Right hindlimb (tissue), 1 donor: ENCODE measurements at places on chromosomes 2 and 18.

DNA sequence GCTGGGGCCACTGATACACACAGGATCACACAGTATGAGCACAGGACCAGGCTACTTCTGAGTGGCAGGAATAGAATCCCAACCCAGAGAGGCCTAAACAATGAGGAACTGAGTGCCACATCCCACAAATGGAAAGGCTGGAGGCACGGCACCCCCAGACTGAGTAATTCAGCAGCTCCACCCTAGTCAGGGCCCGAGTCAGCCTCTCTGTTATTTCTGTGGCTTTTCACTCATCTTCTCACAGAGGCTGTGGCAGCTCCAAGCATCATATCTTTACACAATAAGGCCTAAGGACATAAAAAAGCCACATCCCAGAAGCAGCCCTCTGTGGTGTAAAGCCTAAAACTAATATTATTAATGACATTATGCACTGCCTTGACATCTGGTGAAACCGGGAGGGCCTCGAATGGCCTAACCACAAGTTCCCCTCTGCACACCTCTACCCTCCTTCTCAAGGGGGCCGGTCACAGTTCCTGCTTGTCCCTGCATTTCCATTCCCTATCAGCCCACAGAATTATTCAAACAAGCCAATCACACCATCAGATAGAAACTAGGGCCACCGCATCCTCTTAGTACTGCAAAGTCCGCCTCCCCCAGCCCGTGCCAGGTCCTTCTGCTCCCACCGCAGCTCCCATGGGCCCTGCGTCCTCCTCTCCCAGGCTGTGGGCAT, 12.5 kb upstream of the MAL start:
- no peak for DNase-seq

GRCh38 chr18:45651275-45651674, 36.0 kb downstream of the SLC14A2 start:
- no peak for DNase-seq

DNA sequence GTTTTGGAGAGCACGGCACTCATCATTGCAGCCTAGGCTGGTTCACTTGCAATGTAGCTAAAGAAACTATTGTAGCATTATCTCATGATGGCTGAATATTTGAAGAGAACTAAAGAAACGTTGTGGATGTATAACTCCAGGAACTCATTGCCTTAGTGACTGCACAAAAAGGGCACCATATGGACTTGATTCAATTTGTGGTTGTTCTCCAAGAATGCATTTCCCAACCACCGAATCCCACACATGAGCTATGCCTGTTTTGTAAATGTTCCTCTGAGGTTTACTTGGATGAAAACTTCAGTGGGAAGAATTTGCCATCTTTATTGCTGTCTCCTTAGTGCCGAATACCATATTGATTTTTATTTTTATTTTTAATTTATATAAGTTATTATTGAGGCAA, 43.5 kb downstream of the DOK6 start:
- no peak for DNase-seq

- no peak for DNase-seq
Observed at GRCh38 chr2:8658064-8658862, 23.6 kb upstream of the ID2 start.

- no peak for DNase-seq
Observed at GRCh38 chr18:75916624-75916982, 489.1 kb upstream of the SMIM21 start.

- DNase-seq, result no peak
Observed at GRCh38 chr2:151302879-151303278, 13.4 kb upstream of the NMI start.

GRCh38 chr2:219733106-219733505, 105.7 kb downstream of the SLC4A3 start:
- no peak for DNase-seq
